ENCODE measurements at places on chromosomes 4 and X.

DNA sequence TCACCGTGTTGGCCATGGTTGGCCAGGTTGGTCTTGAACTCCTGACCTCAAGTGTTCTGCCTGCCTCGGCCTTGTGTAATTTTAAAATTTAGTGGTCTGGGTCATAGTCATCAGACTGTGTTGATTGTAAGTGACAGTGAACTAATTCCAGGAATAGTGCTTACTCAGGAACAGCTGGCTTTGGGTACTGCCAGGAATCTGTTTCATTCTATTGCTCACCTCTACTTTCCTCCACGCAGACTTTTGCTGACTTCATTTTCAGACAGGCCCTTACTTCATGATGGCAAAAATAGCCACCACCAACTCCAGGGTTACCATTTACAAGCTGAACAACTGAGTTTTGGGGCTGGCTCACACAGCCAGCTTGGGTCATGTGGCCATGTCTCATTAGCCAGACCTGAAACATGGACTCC, 54.6 kb downstream of the FNIP2 start:
- peak; percentile 42 for ATAC-seq

DNA sequence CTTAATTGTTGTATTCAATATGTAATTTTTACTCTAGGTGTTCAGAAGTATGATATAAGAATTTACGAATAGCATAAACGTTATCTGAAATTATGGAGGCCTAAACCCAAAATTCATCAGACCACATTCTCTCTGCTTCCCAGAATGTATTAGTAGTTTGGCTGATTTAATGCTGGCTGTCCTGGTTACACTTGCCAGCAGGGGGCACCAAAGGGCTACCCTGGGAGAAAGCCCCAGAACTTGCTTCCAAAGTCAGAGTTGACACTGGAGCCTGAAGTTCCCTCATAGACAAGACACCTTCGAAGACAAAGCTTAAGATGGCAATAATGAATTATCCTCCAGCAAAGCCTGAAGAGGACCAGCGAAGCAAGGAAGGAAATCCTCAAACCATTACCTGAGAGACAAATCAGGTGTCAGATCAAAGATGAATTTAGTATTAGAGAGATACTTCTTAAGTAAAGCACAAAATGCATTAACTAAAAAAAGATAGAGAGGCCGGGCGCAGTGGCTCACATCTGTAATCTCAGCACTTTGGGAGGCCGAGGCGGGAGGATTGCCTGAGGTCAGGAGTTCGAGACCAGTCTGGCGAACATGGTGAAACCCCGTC, 11.3 kb upstream of the ANOS1 start:
- no peak for ATAC-seq

GRCh38 chr4:139833151-139833910, 167.7 kb downstream of the MGST2 start:
- ATAC-seq = no peak

- peak; percentile 91 for ATAC-seq
These were observed 12.6 kb downstream of the RUFY3 start for GRCh38 chr4:70734168-70734954.
